ENCODE measurements at places on chromosomes 3 and 15. TPM values are rescaled to one million over a fixed set of nuclear protein-coding genes. Genes with fewer than 3 reads are reported as not detected.

DNA sequence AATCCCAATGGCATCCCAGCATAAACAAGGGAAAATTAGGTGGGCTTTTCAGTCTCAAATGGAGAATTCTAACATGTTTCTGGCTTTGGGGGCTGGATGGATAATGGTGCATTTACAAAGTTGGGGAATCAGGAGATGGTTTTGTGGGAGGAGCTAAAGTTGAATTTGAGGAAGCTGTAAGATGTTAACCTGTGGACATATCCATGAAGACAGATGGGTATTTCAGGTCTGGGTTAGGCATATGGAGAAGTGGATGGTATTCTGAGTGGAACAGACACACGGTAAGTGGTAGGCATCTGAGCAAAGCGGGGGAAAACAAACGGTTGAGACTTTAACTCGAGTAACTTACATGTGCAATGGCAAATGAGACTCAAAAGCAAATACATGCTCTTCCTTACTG is 1.7 kb upstream of the LMLN start:
- peak overlapping the region; percentile 21 for H3K4me3 ChIP-seq
- peak overlapping the region; percentile 71 for H3K27ac ChIP-seq
- peaks cover 14% of the 10 kb centered on the region for H3K27me3 ChIP-seq
- no peak for DNase-seq
- peaks cover 36% of the 10 kb centered on the region for H3K4me1 ChIP-seq

- peaks cover 8% of the 10 kb centered on the region for H3K36me3 ChIP-seq
- H3K4me3 ChIP-seq, result no peak overlapping the region
- H3K27me3 ChIP-seq, result no peaks in the 10 kb centered on the region
- H3K4me1 ChIP-seq, result no peaks in the 10 kb centered on the region
- DNase-seq, result no peak
Measured at GRCh38 chr3:136928240-136928639, 29.5 kb upstream of the IL20RB start.

GRCh38 chr3:45178183-45179023 is 32.2 kb upstream of the CDCP1 start:
- no peak overlapping the region for H3K4me3 ChIP-seq
- no peaks in the 10 kb centered on the region for H3K36me3 ChIP-seq
- no peak for DNase-seq
- H3K4me1 ChIP-seq, result peaks cover 13% of the 10 kb centered on the region
- H3K27me3 ChIP-seq, result no peaks in the 10 kb centered on the region

- no peak for DNase-seq
- H3K36me3 ChIP-seq, result no peaks in the 10 kb centered on the region
- H3K27me3 ChIP-seq, result no peaks in the 10 kb centered on the region
Measured at GRCh38 chr3:20837676-20838302, 651.8 kb upstream of the SGO1 start.

- no peaks in the 10 kb centered on the region for H3K27me3 ChIP-seq
- H3K36me3 ChIP-seq, result no peaks in the 10 kb centered on the region
- no peak overlapping the region for H3K27ac ChIP-seq
- H3K4me1 ChIP-seq, result peaks cover 16% of the 10 kb centered on the region
Measured at GRCh38 chr15:96237002-96237401, 93.5 kb upstream of the NR2F2 start.

- 0 out of 2 replicates have a peak, but pooled peaks cover 3% of the 10 kb centered on the region for H3K4me1 ChIP-seq
- DNase-seq, result no peak
- no peaks in the 10 kb centered on the region for H3K36me3 ChIP-seq
- H3K27ac ChIP-seq, result no peak overlapping the region
Measured at GRCh38 chr3:189488241-189488767, 142.9 kb upstream of the TP63 start.

- H3K27ac ChIP-seq, result no peak overlapping the region
- no peak overlapping the region for H3K4me3 ChIP-seq
- H3K36me3 ChIP-seq, result no peaks in the 10 kb centered on the region
- no peaks in the 10 kb centered on the region for H3K27me3 ChIP-seq
Measured at GRCh38 chr15:78201281-78202190, 32.8 kb downstream of the ACSBG1 start.

DNA sequence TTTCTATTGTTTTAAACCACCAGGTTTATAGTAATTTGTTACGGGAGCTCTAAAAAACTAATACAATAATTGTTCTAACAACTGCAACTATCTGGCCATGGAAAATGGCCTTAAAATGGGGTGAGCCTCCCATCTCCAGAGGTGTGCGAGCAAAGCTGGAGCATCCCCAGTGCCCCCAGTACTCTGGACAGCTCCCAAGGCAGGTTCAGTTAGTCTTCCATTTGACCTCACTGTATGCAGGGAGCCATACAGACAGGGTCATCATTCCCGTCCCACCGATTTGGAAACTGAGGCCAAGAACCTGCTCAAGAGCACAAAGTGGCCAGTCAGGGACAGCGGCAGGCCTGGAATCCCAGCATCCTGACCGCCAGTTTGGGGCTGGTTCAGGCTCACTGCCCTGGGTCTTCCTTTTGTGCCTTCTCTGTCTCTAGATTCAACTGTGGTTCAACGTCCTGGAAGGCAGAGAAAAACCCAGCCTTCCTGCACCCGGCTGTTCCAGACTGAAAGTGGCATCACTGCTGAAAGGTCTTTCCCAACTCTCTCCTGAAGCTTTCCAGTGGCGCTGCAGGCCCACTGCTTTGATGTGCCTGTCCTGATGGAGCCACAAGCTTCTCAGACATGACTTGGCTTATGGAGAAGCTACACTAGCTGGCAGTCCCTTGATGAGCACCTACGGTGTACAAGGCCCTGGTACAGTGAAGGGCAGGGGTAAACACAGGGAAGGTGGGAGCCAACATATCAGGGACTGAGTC is 76.6 kb upstream of the LINGO1 start:
- H3K4me3 ChIP-seq, result no peak overlapping the region
- DNase-seq, result no peak
- H3K27ac ChIP-seq, result no peak overlapping the region
- H3K36me3 ChIP-seq, result no peaks in the 10 kb centered on the region

GRCh38 chr15:39890621-39891020 is 29.4 kb downstream of the GPR176 start:
- no peaks in the 10 kb centered on the region for H3K27me3 ChIP-seq
- H3K36me3 ChIP-seq, result peaks cover 25% of the 10 kb centered on the region
- DNase-seq, result no peak
- peak overlapping the region; percentile 85 for H3K27ac ChIP-seq
- H3K4me1 ChIP-seq, result peaks cover 64% of the 10 kb centered on the region

DNA sequence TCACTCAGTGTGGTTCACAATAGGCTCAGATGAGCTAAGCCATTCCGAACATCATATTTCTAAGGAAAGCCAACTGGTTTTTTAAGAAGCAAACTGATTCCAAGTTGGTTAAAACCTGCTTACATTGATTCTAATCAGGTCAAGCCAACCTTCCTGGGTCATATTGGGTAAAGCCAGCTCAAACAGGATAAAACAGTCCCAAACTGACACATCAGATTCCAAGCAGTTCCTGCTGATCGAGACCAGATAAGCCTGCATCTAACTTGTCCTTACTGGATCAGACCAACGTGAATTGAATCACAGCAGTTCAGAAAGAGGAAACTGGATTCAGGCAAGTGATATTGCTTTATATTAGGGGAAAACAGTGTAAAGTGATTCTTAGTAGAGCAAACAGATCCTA is 18.6 kb upstream of the THSD4 start:
- H3K27me3 ChIP-seq, result peaks cover 31% of the 10 kb centered on the region
- no peaks in the 10 kb centered on the region for H3K36me3 ChIP-seq
- H3K27ac ChIP-seq, result no peak overlapping the region
- H3K4me3 ChIP-seq, result no peak overlapping the region
- DNase-seq, result no peak

DNA sequence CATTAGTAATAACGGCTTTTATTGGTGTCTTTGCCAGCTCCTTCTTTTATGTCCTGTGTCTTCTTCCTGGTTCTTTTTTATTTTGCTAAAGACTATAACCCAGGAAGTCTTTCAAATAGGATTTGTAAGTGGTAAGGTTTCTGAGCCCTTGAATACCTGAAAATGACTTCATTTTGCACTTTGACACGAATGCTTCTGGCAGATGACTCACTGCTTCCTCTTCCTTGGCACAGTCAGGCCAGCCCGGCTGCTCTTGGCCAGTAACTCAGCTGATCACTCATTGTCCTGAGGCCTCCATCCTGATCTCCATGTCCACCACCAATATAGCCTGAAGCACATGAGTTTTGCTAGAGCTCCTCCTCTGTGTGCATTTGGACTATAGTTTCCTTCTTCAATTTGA is 48.7 kb upstream of the NR2E3 start:
- no peak for DNase-seq
- no peaks in the 10 kb centered on the region for H3K4me1 ChIP-seq
- H3K36me3 ChIP-seq, result peaks cover 23% of the 10 kb centered on the region
- H3K27me3 ChIP-seq, result no peaks in the 10 kb centered on the region

The WDR93 gene
- total RNA-seq, result not detected

The KCNMB3 gene
- total RNA-seq, result 2.3 TPM

The CCR1 gene
- not detected for total RNA-seq

The RAP2B gene
- total RNA-seq, result 25.6 TPM

The CIB2 gene
- 45.2 TPM for total RNA-seq

The ADGRG7 gene
- not detected for total RNA-seq
